ENCODE measurements at places on chromosomes 12 and 14.

- no peak for DNase-seq
Measured at GRCh38 chr12:65881965-65882413, 57.7 kb downstream of the HMGA2 start.

DNA sequence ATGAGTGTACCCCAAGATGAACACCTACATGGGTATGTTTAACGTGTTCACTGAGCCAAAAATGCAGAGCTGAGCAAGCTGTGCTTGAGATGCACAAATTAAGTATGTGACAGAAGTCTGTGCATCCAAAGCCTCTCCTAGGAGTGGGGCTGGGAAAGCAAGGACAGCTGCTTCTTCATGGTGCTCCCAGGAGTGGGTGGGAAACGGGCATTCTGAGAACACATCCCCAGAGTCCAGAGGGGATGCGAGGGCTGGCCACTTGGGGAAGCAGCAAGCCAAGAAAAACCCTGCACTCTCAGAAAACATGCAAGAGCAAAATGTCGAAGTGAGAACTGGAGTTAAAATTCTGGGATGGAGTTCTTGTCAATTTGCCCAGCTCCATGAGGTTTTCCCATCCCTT, 414.3 kb downstream of the BCAT1 start:
- no peak for DNase-seq

- no peak for DNase-seq
Measured at GRCh38 chr12:102120886-102121285, 903 bp downstream of the PARPBP start.

DNA sequence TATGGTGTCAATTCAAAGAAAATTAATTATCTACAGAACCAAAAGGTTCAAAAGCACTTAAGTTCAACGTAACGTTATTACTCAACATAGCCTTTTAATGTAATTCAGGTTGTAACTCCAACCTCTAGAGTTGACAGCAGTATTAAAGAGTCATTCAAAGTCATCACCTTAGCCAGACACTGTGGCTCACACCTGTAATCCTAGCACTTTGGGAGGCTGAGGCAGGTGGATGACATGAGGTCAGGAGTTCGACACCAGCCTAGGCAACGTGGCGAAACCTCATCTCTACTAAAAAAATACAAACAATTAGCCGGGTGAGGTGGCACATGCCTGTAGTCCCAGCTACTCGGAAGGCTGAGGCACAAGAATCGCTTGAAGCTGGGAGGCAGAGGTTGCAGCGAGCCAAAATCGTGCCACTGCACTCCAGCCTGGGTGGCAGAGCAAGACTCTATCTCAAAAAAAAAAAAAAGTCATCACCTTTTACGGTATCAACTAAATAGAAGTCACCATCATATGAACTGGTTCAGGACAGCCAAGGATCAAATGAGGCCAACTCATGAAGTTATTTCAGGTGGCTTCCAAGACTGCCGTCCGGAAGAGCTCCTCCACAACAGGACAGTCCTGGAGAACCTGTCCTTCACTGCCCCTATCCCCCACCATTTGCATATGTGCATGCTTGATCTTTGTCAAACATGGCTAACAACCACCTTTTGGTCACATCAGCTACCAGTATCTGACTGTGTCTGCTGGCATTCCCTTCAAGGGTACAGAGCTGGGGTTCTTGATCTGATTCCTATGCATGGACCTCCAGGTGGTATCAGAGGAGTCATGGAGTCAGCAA, 4.2 kb downstream of the PPTC7 start:
- DNase-seq = peak; percentile 28

DNA sequence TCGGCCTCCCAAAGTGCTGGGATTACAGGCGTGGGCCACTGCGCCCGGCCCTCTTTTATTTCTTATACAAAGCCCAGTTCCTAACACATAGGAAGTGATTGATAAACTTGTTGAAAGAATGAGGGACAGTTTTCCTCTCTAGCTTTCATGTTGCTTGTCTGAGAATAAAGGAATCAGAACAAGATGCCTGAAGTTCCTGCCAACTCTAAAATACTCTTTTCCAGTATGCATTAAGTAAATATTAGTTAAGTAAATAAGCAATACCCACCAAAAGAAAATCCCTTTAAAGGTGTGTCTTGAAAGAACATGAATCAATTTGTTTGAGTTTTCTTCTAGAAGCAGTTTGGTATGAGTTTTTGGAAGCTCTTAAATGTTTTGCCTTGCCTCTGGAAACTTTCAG, 24.4 kb upstream of the CD27 start:
- DNase-seq = no peak

- DNase-seq = no peak
Measured at GRCh38 chr14:58275527-58276190, 22.7 kb upstream of the ARID4A start.

- no peak for DNase-seq
Measured at GRCh38 chr12:99450036-99450630, 197.4 kb upstream of the GARIN6 start.

DNA sequence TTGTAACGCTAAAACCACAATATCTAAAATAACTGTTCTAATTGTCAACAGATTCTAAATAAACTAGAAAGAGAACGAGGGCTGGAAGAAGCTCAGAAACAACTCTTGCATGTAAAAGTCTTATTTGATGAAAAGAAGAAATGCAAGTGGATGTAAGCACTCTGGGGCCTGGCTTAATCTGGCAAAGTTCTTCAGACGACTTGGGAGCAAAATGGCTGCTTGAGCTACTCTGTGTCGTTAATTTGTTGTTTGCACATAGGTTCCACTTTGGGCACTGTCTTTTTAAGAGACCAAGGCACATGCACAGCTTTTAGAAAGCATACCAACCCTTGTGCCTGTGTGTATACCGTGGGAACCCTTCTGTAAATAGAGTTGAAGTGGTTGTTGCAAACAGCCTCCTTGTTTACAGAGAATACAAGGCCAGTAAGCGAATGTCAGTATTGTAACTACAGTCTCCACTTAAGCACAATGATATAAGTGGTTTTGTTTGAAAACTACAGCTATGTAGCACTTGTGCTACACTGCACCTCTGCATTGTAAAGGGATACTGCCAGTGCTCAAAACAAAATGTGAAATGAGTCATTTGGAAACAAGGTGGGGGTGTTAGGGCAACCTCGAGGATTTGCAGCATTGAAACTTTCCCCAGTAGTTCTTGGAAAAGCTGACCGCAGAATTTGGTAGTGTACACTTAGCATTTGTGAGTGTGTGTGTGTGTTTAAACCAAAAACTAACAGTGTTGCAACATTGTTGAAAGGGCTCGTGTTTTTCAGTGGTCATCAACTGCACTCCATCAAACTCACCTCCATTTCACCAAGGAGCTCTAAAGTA, 154.3 kb downstream of the CEP83 start:
- DNase-seq = no peak

- DNase-seq = peak; percentile 16
Measured at GRCh38 chr12:55974308-55974730, 441 bp downstream of the RAB5B start.

- DNase-seq = no peak
Measured at GRCh38 chr12:68452078-68452715, 120.0 kb upstream of the MDM1 start.

DNA sequence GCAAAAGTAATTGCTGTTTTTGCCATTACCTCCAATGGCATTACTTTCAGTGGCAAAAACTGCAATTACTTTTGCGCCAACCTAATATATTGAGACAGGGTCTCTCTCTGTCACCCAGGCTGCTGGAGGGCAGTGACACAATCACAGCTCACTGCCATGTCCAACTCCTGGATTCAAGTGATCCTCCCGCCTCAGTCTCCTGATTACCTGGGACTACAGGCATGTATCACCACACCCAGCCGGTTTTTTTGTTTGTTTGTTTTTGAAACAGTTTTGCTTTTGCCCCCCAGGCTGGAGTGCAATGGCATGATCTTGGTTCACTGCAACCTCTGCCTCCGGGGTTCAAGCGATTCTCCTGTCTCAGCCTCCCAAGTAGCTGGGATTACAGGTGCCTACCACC, 15.7 kb upstream of the KDM2B start:
- no peak for DNase-seq

DNA sequence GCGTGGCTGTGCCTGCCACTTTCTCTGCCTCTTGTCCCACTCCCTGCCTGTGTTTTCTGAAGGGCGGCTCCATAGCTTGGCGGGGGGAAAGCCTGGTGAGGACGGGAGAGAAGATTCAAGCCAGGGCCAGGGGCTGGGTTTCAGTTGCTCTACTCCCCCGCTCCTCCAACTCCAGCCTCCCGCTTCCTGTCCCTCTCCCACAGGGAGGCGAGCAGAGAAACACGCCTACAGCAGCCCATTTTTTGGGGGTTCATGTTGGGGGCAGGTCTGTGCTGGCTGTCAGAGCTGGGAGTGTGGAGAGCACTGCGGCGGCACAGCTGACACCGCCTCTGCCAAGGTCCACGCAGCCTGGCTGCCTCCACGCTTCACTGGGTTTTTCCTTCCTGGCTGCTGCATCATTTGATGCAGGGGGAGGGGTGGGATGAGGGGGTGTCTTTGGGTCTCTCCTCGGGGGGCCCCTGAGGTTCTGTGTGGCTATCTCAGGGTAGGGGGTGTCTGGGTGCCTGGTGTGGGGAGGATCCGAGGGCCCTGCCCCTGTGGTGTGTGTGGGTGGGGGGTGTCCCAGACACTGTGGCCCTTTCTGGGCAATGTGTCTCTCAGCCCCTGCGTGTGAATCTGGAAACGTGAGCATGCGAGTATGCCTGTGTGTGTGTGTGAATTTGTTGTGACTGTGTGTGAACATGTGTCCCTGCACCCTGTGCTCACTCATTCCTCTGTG, 10.7 kb upstream of the KRT80 start:
- DNase-seq = no peak

DNA sequence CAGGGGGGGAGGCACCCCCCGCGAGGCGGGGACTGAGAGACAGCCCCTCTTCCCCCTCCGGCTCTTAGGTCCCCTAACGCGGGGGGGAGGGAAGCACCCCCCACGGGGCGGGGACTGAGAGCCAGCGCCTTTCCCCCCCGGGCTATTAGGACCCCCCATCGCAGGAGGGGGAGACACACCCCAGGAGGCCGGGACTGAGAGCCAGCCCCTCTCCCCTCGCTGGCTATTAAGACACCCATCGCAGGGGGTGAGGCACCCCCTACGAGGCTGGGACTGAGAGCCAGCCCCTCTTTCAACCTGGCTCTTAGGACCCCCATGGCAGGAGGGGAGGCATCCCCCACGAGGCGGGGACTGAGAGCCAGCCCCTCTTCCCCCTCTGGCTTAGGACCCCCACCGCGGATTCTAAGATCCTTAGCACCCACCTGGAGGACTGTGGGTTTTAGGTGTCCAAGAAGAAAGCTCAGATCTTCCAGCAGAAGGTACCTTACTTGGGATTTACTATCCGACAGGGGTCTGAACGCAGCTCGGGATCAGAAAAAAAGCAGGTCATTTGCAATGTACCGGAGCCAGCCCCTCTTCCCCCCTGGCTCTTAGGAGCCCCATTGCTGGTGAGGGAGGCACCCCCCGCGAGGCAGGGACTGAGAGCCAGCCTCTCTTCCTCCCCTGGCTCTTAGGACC, 197.8 kb upstream of the PZP start:
- DNase-seq = no peak
